Activated naive CD4-positive, alpha-beta T cell treated with anti-CD3 and anti-CD28 coated beads, Interleukin-2, amount 50 U/mL, for 72 hours (primary cell): ENCODE measurements at places on chromosomes 5 and 9.

DNA sequence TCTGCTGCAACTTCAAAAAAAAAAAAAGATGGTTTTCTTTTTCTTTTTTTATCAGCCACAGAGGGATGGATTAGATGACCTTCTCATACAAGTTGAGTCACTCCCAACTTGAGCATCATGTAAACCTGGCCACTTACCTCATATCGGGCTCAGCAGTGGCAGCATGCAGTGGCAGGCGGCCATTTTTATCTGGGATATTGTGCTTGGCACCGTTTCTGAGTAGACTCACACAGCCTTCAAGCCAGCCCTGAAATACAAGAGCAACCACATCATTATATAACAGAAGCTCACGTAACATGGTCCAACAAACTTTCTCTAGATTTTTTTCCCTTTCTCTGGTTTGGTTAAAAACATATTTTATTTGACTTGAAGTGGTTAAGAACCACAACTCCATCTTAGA lies 62.6 kb downstream of the ANKRD55 start:
- no peak for DNase-seq

DNA sequence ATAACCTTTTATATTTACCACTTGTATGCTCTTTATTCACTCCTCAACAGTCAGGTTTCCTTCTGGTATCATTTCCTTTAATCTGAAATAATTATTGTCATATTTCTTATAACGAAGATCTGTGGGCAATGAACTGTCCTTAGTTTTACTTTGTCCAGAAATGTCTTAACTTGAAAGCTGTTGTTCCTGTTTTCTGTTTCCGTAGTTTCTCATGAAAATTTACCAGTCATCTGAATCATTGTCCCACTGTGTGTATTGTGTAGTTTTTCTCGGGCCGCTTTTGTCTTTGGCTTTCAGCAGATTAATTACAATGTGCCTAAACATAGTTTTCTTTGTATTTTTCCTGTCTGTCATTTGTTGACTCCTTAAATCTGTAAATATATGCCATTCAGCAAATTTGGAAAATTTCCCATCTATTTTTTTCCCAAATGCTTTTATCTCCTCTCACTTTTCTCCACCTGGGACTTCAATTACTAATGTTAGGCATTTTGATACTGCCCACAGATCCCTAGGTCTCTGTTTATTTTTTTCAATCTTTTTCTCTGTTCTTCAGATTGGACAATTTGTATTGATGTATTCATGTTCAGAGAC lies 74.9 kb downstream of the PDE8B start:
- DNase-seq = no peak

DNA sequence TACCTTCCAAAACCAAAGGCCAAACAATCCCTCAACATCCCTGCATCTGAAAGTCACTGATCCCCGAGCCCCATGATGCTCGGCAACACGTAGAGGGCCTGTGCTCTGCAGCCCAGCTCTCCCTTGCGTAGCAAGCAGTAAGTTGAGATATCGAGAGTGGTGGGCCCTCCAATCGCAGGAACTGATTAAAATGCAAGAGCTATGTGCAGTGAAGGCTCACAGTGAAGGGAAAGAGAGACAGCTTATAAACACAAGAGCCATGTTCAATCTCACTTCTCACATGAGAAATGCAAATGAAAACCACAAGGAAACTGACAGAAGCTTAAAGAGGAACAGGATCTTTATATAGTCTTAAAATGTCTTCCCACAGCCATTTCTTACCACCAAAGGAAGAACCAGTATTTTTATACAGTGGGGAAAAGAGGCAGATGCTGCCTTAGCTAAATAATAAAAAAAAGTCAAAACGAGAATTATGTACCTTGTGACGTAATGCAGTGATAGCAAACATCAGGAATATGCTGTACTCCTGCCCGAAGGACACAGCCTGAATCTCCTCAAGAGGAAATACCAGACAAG lies 24.6 kb downstream of the TTF1 start:
- DNase-seq = no peak

- peak; percentile 63 for DNase-seq
Observed at GRCh38 chr5:159098603-159099436, 896 bp downstream of the EBF1 start.

- no peak for DNase-seq
Observed at GRCh38 chr9:83432104-83432627, 106.0 kb downstream of the FRMD3 start.

DNA sequence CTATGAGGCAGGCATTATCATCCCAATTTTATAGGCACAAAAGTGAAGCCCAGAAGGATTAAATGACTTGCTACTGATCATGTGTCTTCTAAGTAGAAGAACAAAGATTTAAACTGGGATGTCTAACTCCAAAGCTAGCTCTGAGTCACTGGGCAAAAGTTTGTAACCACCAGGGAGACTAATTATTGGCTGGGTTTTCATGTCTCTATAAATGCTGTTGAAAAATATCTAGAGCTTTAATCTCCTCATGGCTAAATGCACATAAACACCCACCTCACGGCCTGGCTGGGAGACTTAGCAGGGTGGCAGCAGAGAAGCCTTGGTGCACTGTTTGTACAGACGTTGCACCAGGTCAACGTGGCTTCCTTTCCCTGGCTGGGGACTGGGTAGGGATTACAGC lies 144.6 kb downstream of the MELK start:
- DNase-seq = no peak

GRCh38 chr9:133974631-133975341 lies 17.3 kb downstream of the VAV2 start:
- DNase-seq = no peak

DNA sequence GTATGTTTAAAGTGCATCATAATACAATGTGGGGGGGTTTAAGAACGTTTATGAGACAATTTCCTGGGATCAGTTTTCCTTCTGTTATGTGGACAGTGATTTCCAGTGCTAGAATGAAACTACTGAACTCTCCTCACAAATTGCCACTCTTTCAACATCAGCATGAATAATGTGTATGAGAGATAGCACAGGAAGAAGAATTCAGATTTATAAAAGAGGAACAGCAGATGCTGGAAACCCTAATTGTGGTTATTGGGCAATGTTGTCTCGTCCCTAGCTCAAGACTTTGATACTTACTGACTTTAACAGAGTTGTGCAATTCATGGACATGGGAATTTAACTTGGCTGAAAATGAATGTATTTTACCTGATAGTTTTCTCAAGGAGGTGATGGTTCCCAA lies 410.8 kb upstream of the MEF2C start:
- no peak for DNase-seq

- no peak for DNase-seq
Observed at GRCh38 chr9:71758277-71758676, 10.0 kb downstream of the CEMIP2 start.

DNA sequence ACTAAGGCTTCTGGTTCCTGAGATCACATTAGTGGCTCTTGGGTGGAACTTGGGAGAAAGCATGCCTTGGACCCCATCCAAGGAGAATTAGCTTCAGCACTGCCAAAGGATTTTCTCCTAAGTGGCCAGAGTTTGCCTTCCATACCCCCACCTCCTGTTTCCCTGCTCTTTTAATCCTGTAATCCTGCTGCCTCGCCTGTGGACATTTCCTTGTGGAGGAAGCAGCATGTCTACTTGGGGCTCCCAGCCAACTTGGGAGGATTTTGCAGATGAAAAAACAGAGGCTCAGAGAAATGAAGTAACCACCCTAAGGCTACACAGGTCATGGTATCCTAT lies 1.6 kb downstream of the ARSI start:
- DNase-seq = no peak

DNA sequence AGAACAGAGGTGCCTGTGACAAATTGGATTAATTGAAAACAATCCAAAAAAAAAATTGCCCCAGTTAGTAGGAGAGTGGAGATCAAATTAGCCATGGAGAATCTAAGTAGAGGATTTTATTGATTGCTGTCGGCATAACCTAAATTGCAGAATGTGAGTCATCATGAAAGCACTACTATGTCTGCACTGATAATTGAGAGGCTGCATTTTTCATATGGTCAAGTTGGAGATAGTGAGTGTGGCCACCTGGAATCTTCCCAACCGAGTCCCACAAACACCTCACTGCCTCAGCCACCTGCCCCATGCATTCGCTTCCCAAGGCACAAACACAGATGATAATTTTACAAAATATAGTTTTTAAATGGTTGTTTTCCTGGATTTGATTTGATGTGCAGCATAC lies 123.7 kb downstream of the NTRK2 start:
- no peak for DNase-seq

- DNase-seq = peak; percentile 97
Observed at GRCh38 chr5:62305715-62306322, at the start of gene KIF2A. TSS of gene KIF2A (plus strand) at chr5:62306206. CDS start at chr5:62306473, 267 bp downstream.

GRCh38 chr9:126550891-126551351 lies 62.8 kb upstream of the LMX1B start:
- no peak for DNase-seq

GRCh38 chr5:57531333-57531732 lies 48.7 kb upstream of the ACTBL2 start:
- DNase-seq = no peak

DNA sequence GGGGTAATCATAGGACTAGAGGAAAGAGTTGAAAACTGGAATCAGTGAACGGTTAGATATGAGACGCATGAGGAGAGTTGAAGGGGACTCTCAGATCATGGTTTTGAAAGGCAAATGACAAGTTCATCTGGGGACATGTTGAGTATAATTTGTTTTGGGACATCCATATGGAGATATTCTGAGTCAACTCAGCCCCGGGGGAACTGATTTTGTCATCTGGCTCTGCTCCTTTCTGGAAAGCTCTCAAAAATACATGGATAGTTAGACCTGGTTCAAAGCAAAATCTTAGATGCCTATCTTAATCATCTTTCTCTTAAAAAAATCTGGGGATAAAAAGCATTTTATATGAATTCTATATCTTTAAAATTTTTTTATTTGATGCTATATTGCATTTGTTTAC lies 161.2 kb downstream of the SNX18 start:
- no peak for DNase-seq

DNA sequence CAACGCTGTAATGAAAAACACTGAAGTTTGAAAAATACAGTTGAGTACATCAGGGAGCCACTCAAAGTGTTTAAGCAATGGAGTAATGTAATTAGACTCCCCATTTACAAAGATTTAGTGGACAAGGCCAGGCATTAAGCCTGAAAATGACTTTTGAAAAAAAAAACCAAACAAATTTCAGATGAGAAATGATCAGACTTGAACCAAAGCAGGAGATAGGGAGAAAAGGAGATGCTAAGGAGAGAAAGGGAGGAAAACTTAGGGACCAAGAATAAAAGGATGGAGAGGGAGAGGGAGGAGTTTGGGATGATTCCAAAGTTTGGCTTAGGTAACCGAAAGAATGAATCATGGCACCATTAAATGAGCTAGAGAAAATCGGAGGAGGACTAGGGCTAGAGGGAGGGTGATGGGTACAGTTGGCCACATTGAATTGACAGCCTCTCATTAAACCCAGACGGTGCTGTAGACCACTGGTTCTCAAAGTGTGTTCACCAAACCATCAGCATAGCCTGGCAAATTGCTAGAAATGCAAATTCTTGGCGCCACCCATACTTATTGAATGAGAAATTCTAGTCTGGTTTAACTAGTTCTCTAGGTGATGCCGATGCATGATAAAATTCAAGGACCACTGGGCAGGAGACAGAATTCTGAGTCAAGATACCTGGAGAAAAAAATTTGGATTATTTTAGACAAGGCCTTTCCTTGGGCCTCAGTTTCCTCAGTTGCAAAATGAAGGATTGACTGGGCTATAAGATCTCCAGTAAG lies 6.2 kb upstream of the CPEB4 start:
- no peak for DNase-seq

- DNase-seq = no peak
Observed at GRCh38 chr5:177304392-177305119, 957 bp downstream of the PRELID1 start.

- no peak for DNase-seq
Observed at GRCh38 chr9:115553060-115553773, 435.3 kb upstream of the TNC start.

DNA sequence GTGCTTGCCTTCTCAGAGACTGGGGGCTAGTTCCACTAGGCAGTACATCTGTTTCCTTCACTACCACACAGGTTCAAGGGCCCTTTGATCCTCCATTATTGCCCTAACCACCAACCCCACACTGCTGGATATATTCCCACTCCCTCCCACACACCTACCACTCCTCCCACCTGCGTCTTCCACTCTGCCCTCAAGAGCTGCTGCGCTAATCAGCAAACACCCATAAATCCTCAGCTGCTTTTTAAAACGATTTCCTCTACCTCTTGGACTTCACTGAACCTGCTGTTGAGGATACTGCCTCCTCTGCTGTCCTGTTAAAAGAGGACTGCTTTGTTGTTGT lies 120.9 kb downstream of the MAPKAP1 start:
- no peak for DNase-seq

- no peak for DNase-seq
Observed at GRCh38 chr9:129242971-129243561, 65.0 kb upstream of the IER5L start.

GRCh38 chr5:4093970-4094369 lies 498.3 kb downstream of the IRX1 start:
- DNase-seq = no peak

- DNase-seq = no peak
Observed at GRCh38 chr9:113471566-113471965, 8.0 kb downstream of the RGS3 start.

DNA sequence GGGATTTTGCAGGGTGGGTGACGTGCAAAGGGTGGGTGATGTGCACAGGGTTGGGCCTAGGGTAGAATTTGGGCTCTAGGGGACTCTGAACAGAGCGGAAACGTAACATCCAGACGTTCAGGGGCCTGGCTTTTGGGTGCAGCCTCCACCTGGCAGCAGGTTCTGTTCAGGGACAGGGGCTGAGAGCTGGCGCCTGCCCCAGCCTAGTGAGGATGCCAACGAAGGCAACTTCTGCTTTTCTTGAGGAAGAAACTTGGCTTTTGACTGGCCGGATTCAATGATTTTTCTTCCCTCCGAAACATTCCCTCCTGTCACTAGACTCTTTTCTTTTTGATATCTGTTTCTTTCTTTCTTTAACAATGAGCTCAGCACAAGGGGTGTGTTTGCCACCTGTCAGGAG lies 38.6 kb upstream of the SLC6A19 start:
- no peak for DNase-seq

DNA sequence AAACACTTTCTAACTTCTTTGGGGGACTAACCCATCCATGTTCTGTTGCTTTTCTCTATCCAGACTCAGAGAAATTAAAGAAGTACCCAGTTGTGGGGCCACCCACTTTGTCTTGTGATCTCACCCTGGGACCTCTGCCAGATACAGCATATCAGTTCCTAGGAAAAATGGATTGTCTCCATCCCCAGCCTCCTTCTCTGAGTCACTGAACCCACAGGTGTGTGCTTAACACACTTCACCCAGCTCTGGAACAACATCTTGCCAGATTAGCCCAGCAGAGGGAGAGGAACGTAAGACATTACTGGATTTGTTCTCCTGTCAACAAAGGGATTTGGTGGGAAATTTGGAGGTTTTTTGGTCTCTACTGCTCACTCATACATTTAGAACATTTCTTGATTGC lies 19.2 kb downstream of the FAM240B start:
- DNase-seq = no peak

- no peak for DNase-seq
Observed at GRCh38 chr9:29390859-29391258, 1817.6 kb upstream of the C9orf72 start.
